Activated CD4-positive, alpha-beta memory T cell treated with anti-CD3 and anti-CD28 coated beads for 36 hours (primary cell): ENCODE measurements at places on chromosomes 13 and 19.
A peak's percentile ranks its signal among the peaks of the same experiment; 100 is the strongest.

DNA sequence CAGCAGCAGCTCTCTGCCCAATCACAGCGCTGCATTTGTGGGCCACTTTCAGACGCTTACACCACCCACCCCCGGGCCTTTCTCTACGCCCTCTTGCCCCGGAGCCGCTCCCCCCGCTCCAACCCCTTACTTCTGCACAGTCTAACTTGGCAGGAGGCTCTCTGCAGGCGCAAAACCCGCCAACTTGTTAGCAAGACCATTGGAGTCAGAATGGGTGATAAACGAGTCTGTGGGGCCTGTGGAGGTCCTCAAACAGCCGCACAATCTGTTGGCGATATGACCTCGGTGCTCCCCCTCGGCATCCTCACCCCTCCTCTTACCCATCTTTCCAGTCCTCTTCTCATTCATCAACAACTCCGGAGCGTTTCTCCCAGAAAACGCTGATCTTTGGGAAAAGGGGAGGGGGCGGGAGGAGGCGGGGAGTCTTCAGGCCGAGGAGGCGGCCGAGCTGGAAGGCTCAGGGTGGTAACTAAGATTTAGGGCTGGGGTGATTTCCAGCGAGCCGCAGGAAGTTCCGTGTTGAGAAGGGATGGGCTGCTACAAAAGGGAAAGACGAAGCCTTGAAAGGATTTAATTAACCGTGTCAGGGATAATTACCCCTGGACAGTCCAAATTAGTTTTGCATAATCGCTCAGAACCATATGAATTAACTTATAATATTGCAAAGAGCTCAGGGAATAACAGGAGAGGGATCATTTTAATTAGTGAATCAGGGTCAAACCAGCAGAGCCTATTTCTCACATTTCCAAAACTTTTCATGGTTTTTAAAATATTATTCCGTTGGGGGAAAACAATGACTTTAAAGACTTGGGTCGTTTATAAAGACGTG, 4.1 kb downstream of the SOX21 start:
- no peak for DNase-seq

GRCh38 chr19:5536337-5536894, 31.3 kb downstream of the TINCR start:
- DNase-seq, result no peak

GRCh38 chr19:418761-419671, 10.1 kb upstream of the C2CD4C start:
- DNase-seq, result no peak

- DNase-seq, result peak; percentile 97
These were observed at the start of gene RELB for GRCh38 chr19:45001087-45001739. Gene RELB (plus strand): TSS chr19:45001464. CDS start chr19:45001580, 116 bp downstream.

DNA sequence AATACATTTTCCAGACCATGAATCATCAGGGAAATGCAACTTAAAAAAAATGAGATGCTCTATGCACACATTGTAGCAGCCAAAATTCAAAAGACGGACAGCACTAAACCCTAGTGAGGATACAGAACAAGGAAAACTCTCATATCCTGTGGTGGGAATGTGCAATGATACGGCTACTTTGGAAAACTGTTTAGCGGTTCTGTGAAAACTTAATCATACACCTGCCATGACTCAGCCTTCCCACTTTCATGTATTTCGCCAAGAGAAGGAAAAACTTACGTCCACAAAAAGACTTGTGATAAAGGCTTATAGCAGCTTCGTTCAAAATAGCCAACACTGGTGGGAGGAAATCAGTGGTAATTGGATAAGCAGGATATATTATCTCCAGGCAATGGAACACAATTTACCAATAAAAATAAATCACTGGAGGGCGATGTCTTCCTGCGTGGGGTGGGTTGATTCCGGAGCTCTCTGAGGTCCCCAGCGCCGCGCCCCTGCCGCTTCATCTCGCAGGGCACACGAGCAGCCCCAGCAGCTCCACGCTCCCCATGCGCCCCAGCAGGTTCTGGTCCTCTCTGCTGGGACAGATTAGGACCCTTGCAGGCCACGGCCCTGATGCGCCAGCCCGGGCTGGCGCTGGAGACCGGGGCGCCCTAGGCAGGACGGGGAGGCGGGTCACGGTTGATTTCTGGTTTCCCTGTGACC, 97.2 kb upstream of the ARHGEF7 start:
- DNase-seq, result no peak

- DNase-seq, result no peak
These were observed 97.1 kb upstream of the UBAC2 start for GRCh38 chr13:99103536-99103935.

DNA sequence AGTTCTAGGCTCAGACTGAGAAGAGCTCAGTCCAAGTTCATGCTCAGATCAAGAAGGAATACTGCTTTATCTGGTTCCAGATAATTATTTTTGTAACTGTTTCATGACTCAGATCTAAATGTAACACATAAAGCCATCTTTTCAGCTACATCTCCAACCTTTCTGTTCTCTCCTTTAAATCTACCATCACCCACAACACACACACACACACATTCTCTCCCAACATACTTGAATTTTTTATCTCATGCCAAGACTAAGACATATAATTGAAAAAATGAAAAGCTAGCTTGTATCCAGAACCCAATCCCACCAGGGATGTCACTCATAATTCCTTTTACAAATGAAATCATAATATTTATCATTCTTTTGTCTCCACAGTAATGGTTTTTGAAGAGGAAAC, 7.6 kb downstream of the KATNAL1 start:
- DNase-seq, result no peak

DNA sequence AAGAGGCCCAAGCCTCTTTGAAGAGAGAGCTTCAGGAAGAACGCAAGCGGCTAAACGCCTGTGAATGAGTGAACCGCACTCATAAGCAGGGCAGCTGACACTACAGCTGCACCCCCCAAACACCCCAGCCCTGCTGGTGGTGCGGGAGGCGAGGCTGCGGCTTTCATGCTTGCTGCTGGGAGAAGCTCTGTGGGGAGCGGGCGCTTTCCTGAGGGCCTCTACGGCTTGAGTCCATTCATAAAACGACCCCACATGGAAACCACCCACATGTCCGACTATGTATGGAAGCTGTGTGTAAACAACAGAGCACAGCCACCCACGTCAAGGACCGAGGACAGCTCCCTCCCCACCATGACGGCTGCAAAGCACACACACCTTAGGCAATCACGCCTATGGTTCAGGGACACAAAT, 5.5 kb downstream of the AP3D1 start:
- DNase-seq, result peak; percentile 25

DNA sequence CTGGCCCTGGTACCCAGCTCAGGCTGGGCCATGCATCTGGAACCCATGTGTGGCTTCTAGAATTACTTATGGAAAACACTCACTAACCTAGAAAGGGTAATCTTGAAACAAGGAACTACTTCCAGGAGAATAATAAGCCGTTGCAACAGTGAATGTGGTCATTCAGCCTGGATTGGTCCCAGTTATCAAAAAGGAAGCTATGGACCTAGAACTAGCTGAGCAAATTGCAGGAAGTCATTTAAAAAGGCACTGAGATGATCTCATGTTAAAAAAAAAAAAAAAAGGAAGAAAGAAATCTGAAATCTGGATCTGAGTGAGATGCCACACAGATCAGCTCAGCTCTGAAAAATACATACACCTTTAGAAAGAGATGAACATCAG, 59.6 kb downstream of the DCT start:
- no peak for DNase-seq

DNA sequence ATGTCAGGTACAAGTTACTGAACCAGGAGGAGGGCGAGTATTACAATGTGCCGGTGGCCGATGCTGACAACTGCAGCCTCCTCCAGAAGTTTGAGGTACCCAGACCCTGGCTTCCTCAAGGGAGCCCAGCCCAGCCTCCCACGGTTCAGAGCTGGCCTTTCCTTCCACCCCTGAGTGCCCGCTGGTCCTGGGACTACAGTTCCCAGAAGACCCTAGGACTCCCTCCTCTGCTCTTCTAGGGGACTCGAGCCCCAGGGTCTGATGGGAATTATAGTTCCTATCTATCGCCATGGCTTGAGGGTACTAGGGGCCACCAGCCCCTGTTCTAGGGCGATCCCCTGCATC, 11.0 kb downstream of the PRKCG start:
- DNase-seq, result no peak

DNA sequence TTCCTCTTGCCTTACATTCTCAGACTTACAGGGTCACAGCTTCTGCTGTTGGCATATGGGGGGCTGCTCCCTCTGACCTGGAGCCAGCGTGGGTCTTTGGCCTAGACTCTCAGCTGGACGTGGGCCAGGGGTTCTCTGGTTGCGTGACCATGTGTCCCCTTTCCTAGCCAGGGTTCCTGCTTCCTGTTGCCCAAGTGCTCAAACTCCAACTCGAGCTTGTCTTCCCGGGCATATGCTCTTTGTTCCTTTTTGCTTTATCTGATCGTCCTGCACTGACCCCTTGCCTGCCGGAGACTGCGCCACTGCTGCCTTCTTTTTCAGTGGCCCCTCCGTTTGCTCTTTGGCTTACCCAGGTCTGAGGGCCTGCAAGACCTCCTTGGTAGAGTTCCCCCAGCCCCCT, 25.3 kb upstream of the GPR183 start:
- no peak for DNase-seq
